ENCODE measurements at places on chromosomes 3 and 15.

- no peak for DNase-seq
Observed at GRCh38 chr3:142013993-142014392, 135.4 kb downstream of the TFDP2 start.

- DNase-seq, result no peak
Observed at GRCh38 chr3:176789281-176789705, 408.0 kb downstream of the TBL1XR1 start.

GRCh38 chr3:193225302-193226125, 15.5 kb upstream of the PLAAT1 start:
- no peak for DNase-seq

DNA sequence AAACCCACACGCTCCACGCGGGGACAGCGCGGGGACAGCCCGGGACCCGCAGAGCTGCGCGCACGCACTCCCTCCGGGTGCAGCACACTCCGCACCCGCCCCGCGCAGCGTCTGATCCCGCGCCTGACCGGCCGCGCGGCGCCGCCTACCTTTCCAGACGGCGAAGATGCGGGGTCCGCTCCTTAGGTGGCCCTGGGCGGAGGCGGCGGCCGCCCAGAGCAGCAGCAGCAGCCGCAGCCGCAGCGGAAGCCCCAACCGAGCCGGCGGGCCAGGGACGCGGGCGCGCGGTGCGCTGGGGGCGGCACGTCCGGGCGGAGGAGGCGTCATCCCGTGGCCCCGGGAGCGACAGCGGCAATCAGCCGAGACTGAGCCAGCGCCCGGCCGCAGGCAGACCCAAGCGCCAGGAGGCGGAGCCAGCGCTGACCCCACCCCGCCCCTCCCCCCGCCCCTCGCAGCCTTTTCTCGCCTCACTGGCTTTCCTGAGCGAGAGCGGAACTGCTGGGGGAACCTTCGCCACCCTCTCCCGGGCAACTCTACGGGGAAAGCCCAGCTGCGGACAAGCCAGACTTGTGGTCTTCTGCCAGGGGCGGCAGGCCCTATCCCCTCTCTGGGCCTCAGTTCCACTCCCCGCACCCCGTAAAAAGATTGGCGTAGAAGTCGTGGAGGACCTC, at the start of gene SEMA7A:
TSS of gene SEMA7A (minus strand) at position 367 of the 671 bp plus-strand sequence. CDS start at position 327, 40 bp downstream.
- DNase-seq, result peak; percentile 85

DNA sequence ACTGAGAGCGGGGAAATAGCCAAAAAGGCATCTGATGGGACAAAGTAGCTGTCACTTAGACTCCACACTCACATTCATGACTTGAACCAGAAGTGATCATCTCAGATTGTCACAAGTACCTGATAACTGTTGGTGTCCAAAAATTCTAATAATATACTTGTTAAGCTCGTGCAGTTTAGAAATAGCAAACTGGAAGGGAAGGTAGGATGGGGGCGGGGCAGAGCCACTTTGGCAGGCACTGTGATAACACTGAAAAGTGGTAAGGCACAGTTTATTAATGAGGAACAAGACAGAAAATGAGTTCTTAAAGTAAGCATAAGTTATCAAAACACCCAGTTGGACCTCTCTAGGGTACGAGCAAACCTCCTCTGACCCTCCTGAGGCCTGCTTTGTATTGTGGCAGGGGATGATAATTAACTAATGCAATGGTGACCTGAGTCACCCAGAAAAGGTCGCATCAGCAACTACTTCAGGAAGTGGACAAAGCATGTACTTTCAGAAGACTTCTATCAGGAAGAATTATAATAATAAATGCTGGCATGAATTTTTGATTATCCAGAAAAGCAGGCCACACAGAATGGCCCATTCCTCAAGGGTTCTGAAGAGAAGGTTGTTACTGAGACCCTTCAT, 54.4 kb downstream of the ADCY5 start:
- DNase-seq, result no peak

DNA sequence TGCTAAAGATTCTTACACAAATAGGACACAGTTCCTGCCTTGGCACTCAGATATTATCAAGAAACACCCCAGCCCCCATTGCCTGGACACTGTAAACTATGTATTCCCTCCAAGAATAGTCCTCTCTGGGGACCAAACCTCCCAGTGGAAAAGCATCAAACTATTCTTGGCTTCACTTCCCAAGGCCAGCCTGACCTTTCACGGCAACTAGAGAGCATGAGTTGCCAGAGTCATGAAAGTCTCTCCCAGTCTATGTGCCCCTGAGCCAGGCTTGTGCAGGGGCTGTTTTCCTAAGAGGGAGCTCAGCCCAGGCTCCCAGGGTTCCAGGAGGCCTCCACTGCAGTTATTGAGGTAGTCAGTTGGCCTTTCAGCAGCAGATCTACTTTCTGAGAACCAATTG, 251.9 kb upstream of the TGFBR2 start:
- no peak for DNase-seq

GRCh38 chr3:167736264-167736787, 805 bp downstream of the SERPINI1 start:
- DNase-seq, result no peak

GRCh38 chr3:195263925-195264600, 6.9 kb downstream of the XXYLT1 start:
- peak; percentile 69 for DNase-seq

DNA sequence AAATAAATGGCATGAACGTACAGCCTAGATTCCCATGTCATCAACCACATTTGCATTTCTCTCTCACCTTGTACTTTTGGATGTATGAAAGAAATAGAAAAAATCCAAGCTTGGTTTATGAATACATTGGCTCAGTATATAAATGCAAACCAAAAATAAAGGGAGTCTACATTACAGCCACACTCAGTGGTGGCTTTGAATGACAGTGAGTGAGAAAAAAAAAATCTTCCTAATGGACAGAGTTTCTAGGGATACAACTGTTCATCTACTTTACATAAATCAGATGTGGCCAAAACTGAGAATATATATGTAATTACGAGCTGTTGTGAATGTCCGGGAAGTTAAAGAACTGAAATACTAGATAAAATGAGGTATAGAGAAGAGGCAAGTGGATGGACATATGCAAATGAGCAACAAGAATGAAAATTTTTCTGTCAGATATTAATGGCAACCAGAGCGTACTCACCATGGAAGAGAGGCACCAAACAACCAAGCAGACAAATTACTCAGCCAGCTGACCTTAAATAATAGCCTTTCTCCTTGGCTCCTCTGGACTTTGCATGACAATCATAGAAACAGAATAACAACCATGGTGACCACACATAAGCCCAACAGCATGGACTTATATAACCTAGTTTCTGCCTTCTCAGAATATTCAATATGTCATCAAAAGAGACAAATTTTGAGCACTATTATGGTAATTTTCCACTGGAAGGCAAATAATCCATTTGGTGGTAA, 1305.8 kb downstream of the OTOL1 start:
- DNase-seq, result no peak

DNA sequence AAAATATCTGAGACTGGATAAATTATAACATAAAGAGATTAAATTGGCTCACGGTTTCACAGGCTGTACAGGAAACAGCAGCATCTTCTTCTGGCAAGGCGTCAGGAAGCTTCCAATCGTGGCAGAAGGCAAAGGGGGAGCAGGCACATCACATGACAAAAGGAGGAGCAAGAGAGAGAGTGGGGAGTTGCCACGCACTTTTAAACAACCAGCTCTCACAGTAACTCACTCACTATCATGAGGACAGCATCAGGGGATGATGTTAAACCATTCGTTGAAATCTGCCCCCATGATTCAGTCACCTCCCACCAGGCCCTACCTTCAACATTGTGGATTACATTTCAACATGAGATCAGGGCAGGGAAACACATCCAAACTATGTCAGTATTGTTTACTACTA, 114.5 kb upstream of the SPATA16 start:
- no peak for DNase-seq

- peak; percentile 16 for DNase-seq
Observed at GRCh38 chr15:72306211-72306785, 13.7 kb downstream of the CELF6 start.

DNA sequence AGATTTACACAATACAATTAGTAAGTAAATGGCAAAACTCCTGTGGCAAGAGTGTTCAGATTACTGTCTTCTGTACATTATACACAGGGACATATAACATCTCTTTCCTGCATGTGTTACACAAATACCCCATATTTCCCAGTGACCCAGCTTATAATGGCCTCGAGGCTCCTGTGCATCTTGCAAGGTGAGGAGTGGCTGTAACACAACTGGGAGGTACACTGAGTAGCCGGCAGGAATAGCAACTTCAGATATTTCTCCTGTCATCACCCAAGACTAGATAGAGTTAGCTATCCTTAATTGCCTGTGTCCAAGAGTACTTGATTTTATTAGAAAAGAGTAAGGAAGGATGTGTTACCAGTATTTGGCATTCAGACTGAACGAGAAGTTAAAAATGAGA, 5.6 kb downstream of the GMPS start:
- no peak for DNase-seq

GRCh38 chr3:16516695-16517481, 3.4 kb upstream of the RFTN1 start:
- DNase-seq, result no peak

- DNase-seq, result peak; percentile 46
Observed at GRCh38 chr15:43775411-43775965, 1.3 kb downstream of the ELL3 start.

DNA sequence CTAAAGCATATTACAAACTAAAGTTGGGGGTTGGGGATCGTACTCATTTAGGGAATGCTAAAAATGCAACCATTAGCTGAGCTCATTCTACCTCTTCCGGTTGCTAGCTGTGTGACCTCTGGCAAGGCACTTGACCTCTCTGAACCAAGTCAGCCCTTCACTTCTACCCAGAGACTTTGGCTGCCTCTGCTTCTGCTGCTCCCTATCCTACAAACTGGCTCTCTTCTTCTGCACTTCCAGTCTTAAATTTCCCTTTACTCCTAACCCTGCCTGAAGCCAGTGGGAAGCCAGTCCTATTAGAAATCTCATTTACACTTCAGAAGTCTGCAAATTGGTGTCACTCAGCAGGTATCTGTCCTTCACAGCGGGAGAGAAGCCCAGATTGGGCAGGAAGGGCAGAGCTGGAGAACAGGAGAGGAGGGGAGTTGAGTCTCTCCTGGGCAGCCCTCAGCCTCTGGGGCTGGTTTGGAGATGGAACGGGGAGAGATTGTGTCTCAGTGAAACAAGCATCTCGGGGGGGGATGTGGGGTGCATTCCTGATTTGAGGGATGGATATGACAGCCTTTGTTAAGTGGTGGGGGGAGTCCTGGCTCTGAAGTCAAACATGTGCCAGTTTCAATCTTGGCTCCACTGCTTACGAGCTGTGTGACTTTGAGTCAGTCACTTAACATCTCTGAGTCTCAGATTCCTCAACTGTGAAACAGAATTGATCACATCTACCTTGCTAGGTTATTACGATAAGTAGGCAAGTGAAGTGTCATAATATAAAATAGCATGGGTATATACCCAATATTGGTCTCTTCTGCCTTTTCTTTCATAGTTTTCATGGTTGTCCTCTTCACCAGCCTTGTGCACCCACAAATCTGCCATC, 7.8 kb upstream of the AEN start:
- no peak for DNase-seq

DNA sequence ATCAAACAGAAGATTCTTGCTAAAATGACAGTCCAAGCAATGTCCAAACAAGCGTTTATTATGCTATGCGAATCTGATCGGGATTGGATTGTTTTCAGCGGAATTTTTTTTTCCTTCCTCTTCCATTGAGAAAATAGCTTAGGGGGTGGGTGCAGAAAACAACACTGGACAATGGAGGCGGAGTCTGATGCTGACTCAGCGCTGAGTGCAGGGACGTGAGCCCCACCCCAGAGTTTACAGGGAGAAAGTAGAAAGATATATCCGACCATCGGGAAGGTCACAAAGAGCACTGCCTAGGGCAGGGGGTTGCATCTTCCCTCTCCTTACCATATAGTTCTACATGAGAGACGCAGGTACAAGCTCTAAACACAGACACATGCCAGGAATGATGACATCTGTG, 117.0 kb downstream of the FOXP1 start:
- DNase-seq, result no peak

DNA sequence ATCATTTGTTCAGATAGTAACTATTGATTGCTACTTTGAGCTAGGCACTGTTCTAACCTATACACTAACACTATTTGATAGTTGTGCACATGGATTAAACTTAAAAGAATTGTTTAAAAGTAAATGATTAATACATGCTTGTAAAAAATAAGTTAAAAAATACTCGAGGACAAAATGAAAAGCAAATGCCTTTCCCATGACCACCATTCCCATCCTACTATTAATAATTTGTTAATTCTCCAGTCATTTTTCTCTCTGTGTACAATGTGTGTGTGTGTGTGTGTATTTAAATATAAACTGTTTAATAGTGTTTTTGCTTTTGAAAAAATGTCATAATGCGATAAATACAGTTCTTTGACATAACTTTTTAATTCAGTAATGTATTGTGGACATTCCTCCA, 78.7 kb upstream of the KCNMB2 start:
- DNase-seq, result no peak

- DNase-seq, result no peak
Observed at GRCh38 chr3:63413523-63413922, 135.4 kb downstream of the SYNPR start.

GRCh38 chr3:152319831-152320617, 51.3 kb downstream of the MBNL1 start:
- DNase-seq, result peak; percentile 98

DNA sequence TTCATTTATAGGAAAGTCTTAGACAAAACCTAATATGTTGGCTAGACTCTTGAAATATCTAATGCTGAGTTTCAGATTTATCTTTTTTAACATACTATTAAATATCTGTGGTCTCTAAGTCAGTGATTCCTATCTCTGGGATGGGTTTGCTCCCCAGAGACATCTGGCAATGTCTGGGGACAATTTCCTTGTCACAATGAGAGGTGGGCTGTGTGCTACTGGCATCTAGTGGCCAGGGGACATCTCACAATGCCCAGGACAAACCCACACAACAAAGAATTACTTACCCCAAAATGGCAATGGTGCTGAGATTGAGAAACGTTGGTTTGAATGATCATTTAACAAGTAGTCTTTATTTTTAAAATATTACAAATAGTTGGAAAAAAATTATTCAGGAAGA, 602.1 kb downstream of the MAGI1 start:
- peak; percentile 3 for DNase-seq

DNA sequence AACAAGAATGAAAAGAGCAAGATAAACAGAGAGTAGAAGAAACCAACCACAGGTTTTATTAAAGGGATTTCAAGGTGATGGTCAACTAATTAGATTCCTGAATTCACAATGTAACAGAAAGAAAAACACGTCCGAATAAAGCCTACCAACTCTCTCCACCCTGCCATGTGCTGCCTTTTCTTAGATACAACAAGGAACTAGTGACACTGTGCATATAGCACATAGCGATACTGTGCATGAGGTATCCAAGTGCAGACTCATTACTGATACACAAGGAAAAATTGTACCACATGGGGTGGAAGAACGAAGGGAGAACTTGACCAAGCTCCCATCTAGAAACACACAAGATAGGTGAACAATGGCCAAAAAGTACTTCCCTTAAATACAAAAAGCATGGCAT, 154.6 kb downstream of the MAGI1 start:
- no peak for DNase-seq

- DNase-seq, result peak; percentile 30
Observed at GRCh38 chr3:20185331-20185678, 701 bp downstream of the SGO1 start.

GRCh38 chr15:45402955-45403877, 24.9 kb upstream of the GATM start:
- peak; percentile 43 for DNase-seq
